ENCODE measurements at places on chromosomes 12 and 14.
A peak's percentile ranks its signal among the peaks of the same experiment; 100 is the strongest.

GRCh38 chr12:109773384-109774011 is 59.7 kb downstream of the TRPV4 start:
- DNase-seq, result no peak

GRCh38 chr14:54691525-54692283 is 124.8 kb downstream of the SAMD4A start:
- no peak for DNase-seq

DNA sequence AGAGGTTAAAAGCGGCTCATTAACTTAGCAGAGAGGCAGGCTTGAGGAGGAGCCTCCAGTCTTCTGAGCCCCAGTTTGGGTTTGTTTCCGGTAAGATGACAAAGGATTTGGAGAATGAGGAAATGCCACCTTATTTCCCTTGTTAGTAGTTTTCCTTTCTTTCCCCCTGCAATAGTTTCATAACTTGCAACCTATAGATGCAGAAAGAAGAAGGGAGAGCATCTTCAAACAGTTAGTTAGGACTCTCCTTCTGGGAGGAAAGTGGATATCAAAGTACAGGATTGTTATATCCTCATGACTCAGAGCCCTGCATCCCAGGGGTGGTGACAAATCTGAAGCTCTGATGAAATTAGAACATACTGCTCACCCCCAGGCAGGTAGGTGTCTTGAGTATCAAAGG is 180.7 kb upstream of the SLC38A2 start:
- no peak for DNase-seq

GRCh38 chr12:12899530-12900380 is 8.4 kb downstream of the GPRC5A start:
- DNase-seq, result peak; percentile 73

- no peak for DNase-seq
These were observed 47.2 kb downstream of the PEBP1 start for GRCh38 chr12:118183155-118183554.

- no peak for DNase-seq
These were observed 390.3 kb downstream of the AACS start for GRCh38 chr12:125455556-125455955.

- no peak for DNase-seq
These were observed 137.9 kb upstream of the ARID2 start for GRCh38 chr12:45591635-45592034.

DNA sequence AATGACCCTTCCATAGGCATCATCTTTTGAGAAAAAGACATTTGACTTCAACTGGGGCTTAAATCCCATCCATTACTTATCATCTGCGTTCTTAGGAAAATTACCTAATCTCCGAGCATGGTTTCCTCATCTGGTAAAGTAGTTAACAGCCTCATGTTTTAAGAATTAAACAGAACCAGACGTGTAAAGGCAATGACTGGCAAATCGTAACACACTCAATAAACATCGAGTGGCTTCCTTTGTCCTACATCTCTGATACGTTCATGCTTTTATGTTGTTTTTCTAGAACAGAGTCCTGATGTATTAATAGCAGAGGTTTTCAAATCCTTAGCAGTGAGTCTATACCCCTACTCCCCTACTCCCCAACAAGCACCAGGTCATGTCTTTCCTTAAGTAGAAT is 189.7 kb upstream of the RGS6 start:
- no peak for DNase-seq

GRCh38 chr12:9626291-9626690 is 18.6 kb upstream of the KLRB1 start:
- DNase-seq, result no peak

- DNase-seq, result no peak
These were observed 17.1 kb downstream of the INSM2 start for GRCh38 chr14:35551081-35551480.

DNA sequence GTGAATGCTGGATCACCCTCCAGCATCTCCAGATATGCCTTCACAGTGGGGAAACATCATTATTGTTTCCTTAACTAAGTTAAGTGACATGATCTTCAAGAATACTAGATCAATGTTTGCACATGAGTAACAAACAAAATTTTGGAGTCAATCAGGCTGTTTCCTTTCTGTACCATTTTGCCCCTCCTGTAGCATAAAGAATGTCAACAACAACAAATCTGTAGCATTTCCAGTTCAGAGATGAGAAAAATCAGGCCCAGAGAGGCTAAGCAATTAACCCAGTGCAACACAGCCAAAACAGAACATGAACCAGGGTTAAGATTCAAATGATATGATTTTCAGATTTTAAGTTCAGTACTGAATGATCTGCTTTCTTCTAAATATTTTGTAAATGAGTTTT is 31.7 kb downstream of the SRRM4 start:
- DNase-seq, result no peak

- DNase-seq, result no peak
These were observed 138.4 kb downstream of the ADGRD1 start for GRCh38 chr12:131091976-131092691.

DNA sequence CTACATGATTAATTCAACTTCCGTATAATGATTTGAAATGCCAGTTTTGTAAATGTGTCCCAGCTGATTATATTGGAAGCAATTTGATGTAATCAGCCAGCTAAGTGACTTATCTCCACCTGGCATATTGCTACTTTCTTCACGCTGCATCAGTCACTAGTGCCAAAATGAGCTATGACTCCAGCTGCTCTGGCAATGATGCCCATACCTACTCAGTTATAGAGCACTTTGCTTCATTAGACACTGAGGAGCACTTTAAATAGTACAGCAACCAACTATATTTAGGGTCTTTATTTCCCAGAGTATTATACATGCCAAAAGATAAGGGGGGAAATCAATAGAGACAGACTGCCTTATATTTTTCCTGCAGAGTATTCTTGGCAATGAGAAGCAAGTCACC is 67.9 kb upstream of the LIN7A start:
- DNase-seq, result no peak

DNA sequence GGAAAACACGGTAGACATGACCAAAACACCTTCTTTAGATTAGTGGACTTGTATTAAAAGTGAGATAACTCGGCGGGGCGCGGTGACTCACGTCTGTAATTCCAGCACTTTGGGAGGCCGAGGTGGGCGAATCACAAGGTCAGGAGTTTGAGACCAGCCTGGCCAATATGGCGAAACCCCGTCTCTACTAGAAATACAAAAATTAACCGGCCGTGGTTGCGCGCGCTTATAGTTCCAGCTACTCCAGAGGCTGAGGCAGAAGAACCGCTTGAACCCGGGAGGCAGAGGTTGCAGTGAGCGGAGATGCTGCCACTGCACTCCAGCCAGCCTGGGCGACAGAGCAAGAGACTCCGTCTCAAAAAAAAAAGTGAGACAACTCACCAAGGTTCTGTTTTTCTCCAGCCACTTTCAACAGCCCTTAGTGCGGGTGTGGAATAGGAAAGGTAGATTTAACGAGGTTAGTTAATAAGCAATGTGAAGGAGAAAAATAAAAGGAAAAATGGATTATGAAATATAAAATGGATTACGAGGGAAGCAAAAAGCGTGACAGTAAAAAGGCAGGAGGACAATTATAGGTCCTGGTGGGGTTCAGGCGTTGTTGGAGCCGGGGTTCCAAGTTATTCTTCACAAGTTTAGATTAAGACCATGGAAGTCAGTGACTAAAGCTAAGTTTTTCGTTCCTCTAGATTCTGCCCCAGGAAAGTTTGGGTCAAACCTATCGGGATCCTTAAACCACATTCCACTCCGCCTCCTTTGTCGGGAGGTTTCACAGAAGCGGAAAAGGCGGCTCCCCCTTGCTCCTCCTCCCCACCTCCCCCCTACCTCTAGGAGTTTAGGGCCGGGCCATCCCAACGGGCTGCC is 534 bp downstream of the PPP2R3C start:
- no peak for DNase-seq

GRCh38 chr14:91322623-91323022 is 78.1 kb upstream of the GPR68 start:
- no peak for DNase-seq

- DNase-seq, result no peak
These were observed 128.7 kb downstream of the RGS6 start for GRCh38 chr14:72060917-72061316.

- no peak for DNase-seq
These were observed at the start of gene ERP27 for GRCh38 chr12:14938301-14938700. Gene ERP27, minus strand, starts transcription at chr12:14938537. Its CDS starts 29 bp downstream, at chr12:14938508.

GRCh38 chr14:54152351-54152750 is 195.7 kb upstream of the BMP4 start:
- DNase-seq, result no peak

DNA sequence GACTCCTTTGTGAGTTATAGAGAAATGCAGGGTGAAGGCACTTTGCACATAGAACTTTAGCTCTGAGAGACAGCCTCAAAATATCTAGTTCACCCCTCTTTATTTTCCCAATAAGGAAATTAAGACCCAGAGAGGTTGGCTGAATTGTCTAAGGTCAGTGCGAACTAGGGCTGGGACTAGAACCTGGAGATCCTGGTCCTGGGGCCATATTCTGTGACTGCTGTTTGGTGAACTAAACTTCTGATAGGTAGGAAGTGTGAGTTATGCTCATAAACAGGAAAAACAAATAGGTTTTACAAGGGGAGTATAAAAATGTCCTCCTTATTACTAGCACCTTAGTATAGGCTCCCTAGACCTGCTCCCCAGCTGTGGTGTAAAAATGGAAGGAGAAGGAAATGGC is 53.9 kb downstream of the DAD1 start:
- no peak for DNase-seq

DNA sequence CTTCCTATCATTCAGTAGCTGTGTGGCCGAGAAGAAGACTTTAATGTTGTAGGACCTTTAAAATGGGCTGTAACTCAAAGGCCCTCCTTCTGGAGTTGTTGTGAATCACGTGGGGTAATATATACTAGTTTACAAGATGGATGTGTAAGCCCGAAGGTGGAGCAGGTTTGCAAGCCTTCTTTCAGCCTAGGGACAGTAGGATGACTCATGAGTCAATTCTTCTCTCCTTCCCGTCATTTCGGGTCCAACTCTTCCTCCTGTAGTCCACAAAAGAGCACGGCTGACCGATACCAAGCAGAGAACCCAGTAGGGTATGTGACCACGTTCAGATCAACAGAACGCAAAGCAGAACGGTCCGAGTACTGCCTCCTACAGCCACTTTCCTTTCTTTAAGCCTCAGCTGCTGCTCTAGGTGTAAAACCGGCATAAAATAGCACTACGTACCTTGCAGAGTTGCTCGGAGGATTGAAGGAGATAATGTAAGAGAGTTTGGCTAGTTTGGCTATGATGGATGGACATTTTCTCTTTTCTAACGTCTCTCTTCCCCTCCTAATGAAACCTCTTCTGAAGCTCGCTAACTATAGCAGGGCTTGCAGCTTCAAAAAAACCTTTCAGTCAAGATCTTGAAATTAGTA is 1.3 kb upstream of the RASSF3 start:
- DNase-seq, result no peak

DNA sequence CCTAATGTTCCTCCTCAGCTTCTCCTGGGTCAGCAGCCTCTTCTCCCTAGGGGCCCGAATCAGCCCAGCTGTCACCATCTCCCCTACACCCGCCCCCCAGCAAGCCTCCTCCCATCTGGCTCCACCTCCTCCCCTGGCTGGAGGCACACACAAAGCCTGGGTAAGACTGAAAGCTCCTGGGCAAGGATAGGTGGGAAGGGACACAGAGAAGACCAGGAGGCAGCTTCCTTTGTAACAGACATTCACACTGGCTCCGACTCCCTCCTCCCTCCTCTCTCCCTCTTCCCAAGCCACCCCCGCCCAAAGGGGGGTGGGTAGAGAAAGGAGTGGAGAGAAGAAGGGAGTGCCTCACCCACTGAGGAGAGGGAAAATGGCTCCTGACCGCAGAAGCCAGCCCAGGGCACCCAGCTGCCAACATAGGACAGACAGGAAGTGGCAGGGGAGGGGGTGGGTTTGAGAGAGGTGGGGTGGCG is 4.0 kb downstream of the CHD4 start:
- DNase-seq, result no peak

- no peak for DNase-seq
These were observed 62.7 kb upstream of the HECTD1 start for GRCh38 chr14:31270196-31270772.

DNA sequence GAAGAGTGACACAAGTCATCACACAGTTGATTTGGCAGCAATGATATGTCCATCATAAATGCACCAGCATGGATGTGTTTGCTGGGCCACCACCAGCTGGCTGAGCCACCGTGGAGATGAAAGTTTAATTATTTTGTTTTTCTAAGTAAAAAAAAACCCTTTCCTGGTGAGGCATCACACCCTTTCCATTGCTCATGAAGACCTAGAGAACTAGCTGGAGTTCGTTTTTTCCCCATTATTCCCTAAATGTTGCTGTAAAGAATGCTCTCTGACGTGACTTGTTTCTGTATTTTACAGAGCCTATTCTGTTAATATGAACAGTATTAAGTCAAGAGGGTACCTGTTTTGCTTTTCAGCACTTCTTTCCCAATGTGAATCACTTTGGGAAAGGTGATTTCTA is 257.9 kb downstream of the MSRB3 start:
- DNase-seq, result no peak

All from brain pericyte (primary cell).